GM13976 (cell line): ENCODE measurements at places on chromosomes 11 and 22.

GRCh38 chr22:31150615-31151014 lies 9.4 kb upstream of the RNF185 start:
- DNase-seq, result no peak

GRCh38 chr11:61791737-61792309 lies 576 bp downstream of the TMEM258 start:
- no peak for DNase-seq

DNA sequence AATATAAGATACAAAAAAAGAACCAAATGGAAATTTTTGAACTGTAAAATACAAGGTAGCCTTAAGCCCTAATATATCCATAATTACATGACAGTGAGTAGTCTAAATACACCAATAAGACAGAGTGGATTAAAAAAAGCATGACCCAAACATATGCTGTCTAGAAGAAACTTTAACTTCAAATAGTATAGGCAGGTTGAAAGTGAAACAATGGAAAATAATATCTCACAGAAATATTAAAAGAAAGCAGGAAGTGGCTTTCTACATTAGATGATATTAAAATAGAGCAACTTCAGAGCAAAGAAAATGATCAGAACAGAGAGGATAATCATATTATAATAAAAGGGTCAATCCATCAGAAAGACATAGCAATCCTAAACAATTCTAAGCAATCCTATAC lies 21.8 kb downstream of the DCUN1D5 start:
- DNase-seq, result no peak

DNA sequence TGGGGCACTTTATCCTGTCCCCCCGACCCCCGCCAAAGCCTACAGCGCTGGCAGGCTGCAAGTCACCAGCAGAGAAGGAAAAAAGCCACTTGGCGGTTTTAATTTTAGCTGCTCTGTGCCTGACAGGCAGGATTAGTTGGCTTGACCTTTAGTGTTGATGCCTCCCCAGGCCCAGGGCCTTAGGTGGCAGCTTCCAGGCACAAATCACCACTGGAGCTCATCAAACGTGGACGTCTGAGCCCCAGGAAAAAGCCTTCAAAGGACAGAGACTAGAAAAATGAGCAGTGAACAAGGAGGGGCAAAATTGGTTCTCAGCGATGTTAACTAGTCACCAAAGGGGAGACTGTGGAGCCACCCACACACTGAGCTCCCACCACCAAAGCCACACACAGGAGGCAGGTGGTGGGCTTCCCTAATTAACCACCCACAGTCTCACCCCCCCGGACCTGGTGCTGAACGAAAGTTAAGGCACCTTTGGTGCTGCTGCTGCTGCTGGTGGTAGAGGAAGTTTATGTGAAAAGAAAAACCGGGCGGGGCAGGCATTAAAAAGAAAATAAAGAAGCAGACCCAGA lies 4.4 kb upstream of the PYGM start:
- DNase-seq, result peak; percentile 25

- peak; percentile 82 for DNase-seq
Measured at GRCh38 chr11:126189109-126189929, 22.1 kb downstream of the RPUSD4 start.

DNA sequence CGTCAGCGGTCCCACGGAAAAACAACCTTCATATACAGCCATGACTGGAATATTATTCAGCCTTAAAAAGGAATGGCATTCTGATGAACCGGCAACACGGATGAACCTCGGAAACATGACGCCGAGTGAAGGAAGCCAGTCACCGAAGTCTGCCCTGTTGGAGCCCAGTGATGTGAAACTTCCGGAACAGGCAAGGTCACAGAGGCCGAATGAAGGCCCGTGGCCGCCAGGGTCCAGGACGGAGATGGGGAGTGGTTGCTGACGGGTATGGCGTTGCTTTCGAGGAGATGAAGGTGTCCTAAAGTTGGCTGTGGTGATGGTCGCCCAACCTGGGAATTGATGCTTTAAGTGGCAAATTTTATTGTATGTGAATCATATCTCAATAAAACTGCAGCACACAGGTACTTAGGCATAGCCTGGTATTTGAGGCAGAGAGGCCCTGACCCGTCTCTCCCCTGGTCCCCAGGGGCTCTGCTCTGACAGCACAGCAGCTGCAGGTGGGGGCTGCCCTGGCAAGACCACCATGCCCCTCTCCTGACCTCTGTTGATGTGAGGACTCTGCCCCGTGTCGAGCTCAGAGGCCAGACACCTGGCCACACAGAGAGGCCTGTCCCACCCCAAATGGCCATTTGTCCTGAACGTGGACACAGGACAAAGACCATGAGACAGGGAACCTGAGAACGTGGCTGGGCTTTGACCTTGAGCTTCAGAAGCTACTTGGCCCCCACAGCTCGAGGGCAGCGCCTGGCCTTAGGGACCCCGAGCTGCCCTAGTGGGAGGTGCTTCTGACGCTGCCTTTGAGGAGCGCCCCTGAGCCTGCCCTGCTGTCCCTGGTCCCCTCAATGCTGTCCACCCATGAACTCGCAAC lies 1090.8 kb downstream of the BRD1 start:
- DNase-seq, result no peak

DNA sequence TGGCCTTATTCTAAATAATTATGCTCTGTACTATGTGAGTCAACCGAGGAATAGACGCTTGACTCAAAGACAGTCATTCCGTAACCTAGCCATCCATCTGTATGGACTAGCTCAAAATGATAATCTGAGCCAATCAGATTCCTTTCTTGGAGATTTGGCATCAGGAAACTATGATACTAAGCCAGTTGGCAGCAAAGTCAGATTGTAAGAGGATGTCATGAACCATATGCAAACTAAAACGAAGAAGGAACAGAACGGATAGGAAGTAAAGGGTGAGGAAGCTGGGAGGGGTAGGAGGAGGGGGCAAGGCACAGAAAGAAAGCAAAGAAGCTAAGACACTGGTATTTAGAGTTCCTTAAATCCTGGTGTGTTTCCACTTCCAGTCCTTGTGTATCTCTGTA lies 10.7 kb upstream of the SESN3 start:
- no peak for DNase-seq

GRCh38 chr22:19892257-19892879 lies 37.7 kb upstream of the GNB1L start:
- peak; percentile 80 for DNase-seq

DNA sequence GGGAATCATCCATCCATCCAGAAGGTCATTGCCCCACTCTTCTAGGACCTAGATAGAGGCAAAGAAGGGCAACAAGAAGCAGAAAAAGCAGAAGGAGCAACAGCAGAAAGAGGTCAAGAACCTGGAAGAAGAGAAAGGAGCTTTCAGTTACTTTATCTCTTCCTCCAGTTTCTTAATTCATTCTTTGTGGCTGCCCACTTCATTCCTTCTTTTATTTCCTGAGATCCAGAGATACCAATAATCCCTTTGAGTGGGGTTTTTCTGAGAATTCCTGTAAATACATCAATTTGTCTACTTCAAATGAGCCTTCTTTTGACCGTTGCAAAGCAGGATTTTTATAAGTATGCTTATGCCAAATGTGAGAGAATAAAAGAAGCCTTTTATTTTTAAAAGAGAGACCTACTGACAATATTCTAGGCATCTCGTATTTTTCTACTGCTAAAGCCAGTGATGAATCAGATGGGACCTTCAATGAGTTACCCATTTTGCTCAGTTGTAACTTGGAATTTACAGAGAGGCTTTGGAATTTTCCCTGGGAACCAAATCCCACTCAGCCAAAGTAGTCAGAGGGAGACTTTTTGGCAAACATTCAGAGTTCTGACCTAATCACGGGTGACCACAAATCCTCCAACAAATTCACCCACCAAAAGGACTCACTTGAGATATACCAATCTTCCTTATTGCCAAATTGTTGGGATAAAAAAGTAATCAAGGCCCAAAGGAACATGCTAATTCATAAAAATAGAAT lies 54.9 kb downstream of the ZC3H12C start:
- no peak for DNase-seq

DNA sequence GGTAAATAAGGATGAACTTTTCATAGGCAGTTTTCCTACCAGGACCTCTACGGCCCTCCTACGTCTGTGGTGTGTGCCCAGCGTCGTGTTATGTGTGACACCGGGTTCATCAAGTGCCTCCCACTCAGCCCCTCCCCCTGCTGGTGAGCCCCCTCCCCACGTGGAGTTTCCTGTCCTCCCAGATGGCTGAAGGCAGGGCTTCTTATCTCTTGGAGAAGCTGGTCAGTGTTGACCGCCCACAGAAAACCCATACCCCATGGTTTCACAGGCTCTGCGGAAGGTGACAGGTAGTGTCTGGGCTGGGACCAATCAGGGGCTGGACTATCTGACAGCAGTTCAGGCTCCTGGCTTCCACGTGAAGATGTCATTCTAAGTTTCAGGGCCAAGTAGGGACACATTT lies 393.5 kb downstream of the TBC1D22A start:
- DNase-seq, result no peak

GRCh38 chr22:47588578-47588960 lies 826.1 kb downstream of the TBC1D22A start:
- DNase-seq, result no peak

DNA sequence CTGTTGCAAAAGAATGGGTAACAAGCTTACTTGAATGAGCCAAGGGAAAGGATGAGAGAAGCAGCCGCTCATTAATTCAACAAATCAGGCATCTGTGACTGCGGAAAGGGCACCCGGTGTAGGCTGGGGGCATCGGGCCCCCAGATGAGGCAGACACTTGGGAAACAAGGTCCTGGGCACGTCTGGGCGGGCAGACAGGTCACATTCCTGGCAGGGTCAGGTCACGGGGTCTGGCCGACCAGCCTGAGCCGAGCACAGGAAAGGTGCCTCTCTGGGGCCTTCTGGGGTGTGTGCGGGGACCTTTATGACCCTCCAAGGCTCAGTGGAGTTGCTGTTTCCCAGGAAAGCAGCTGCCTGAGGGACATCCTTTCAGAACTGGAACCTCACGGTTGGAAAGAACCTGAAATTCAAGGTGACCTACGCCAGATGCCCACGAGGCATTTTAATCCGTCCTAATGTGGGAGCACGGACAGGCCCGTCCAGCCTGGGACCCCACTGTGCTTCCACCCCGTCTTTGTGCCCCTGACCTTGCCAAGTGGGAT lies 57.1 kb downstream of the ST14 start:
- DNase-seq, result no peak

DNA sequence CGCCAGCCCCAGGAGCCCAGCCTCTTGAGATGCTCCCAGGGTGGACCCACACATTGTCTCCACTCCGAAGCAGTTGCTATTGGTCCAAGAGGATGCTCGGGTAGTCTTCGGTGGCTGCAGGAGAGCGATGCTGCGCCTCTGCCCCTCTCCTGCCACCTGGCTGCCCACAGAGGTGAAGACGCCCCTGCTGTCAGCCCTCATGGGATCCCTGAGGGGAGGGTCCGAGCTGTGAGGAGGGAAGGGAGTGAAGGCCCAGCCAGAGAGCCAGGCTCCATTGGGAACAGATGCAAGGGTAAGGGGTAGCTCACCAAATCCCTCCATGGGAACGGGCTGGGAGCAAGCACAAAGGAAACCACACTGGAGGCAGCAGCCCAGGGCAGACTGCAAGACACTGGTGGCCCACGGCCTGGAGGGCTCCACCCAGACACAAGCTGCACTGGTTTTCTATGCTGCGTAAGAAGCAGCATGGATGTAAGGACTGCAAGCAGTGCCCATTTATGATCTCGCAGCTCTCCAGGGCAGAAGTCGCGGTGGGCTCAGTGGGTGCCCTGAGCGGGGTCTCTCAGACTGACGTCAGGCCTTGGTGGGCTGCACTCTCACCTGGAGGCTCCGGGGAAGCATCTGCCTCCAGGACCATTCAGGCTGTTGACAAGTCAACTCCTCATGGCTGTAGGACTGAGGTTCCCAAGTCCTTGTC lies 15.7 kb downstream of the TSPAN32 start:
- DNase-seq, result no peak

GRCh38 chr11:95592471-95592870 lies 197.1 kb downstream of the FAM76B start:
- no peak for DNase-seq

GRCh38 chr11:12159351-12160099 lies 49.1 kb downstream of the MICAL2 start:
- no peak for DNase-seq

DNA sequence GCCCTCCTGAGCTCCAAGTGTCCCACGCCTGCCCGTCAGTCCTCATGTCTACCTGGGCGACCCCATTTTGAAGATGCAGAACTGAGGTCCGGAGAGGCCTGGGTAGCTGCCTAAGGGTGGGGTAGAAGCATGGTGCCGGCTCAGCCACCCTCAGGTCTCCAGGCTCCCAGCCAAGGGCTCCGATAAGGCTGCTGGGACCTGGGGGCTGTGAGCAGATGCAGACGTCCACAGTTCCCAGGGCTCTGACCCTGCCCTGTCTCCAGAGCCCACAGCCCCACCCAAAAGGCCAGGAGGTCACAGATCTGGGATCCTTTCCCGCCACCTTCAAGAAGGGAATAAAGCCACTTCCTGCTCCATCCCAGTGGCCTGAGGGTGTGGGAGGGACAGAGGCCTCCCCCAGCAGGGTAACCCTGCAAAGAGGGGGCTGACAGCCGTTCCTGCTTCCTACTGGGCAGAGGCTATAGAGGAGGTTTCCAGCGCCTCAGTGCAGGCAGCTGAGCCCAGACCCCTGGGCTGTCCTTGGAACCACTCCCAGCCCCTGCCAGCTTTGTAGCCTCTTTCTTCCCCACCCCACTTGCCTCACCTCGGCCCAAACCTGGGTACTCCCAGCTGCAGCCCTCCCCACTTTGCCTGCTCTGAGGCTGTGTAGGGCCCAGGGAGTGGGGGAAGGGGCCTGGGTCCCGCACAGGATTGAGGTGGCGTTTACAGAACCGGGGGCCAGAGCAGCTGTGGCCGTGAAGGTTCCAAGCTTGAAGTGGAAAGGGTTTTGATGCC lies 85.5 kb downstream of the CDKN1C start:
- DNase-seq, result no peak

DNA sequence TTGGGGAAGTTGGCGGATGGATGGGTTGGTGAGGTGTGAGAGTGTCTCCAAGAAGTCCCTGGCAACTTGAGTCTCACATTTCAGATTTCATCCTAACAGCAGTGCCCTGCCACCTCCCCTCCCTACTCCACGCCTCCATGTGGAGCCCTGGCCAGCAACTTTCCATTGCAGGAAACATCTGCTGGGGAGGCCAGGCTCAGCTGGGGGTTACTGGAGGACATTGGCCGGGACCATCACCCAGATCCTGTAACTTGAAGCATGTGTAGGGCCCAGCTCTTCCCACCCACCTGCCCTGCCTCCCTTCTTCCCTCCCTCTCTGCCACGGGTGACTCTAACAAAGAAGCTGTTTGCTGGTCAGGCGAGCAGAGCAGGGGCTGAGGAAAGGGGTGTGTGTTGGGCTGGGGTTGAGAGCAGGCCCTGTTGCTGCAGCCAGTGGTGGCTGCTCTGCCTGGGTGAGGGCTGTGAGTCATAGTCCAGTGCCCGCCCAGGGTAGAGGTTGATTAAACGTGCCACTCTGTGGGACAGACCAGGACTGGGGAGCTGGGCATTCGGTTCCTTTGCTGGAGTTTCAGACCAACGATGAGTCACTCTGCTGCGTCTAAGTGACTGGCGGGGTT lies 64.0 kb downstream of the SCN3B start:
- no peak for DNase-seq

- no peak for DNase-seq
Measured at GRCh38 chr22:46079093-46079860, 71.0 kb upstream of the PPARA start.

DNA sequence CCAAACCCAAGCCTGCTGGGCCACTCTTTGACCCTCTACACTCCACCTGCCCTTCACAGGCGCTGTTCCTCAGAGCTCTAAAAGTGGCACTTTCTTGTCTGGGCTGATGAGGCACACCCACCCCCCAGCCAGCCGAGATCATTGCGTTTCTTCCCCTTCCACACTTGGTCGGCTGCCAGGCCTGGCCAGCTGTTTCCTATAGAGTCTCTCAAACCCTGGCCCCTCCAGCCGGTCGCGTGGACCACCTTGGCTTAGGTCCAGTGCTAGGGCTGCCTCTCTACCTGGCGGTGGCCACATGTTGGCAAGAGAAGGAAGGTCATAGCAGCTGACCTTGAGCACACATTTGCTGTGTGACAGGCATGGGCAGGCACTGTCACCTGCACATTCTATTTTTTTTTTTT lies 60.6 kb downstream of the PPP6R2 start:
- DNase-seq, result no peak
